ENCODE measurements at places on chromosomes 1 and 21. TPM values are rescaled to one million over a fixed set of nuclear protein-coding genes. Genes with fewer than 3 reads are reported as not detected.

Gene STUM
- 0.44 TPM for polyA plus RNA-seq

Gene OR2L2
- 0.14 TPM for polyA plus RNA-seq

Gene ZNF683
- polyA plus RNA-seq = not detected

Gene SYT14
- polyA plus RNA-seq = 20.1 TPM

Gene OR13G1
- polyA plus RNA-seq = not detected

All from neural cell (in vitro differentiated cells).